GM23338 (cell line): ENCODE measurements at places on chromosomes 5 and 9. TPM values are rescaled to one million over a fixed set of nuclear protein-coding genes. Genes with fewer than 3 reads are reported as not detected.

The NDOR1 gene
- 25.4 and 38.1 TPM in 2 replicates for total RNA-seq

- H3K36me3 ChIP-seq = no peaks in the 10 kb centered on the region
- peak; percentile 65 for DNase-seq
- no peak overlapping the region for H3K27ac ChIP-seq
- no peaks in the 10 kb centered on the region for H3K4me1 ChIP-seq
- no peak overlapping the region for H3K4me3 ChIP-seq
- no peaks in the 10 kb centered on the region for H3K27me3 ChIP-seq
Observed at GRCh38 chr5:9774472-9775079, 144.4 kb upstream of the TAS2R1 start.

The GMCL2 gene
- total RNA-seq = 0.07 and 0.08 TPM in 2 replicates

The MLANA gene
- total RNA-seq = not detected in 2 replicates

DNA sequence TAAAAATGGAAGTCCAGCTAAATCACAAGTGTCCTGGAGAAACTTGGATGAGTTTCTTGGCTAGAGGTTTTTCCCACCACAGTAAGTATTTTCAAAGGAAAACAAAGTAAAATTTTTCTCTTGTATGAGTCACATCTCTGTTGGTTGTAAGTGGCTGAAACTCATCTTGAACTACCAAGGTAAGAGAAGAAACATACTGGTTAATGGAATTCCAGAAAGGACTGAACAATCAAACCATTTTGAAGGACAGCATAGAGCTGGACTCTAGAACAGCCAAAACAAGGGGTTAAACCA lies 102.8 kb upstream of the CDKN2B start:
- no peaks in the 10 kb centered on the region for H3K36me3 ChIP-seq
- peaks cover 5% of the 10 kb centered on the region for H3K4me1 ChIP-seq
- no peak overlapping the region for H3K4me3 ChIP-seq
- no peak for DNase-seq
- no peak overlapping the region for H3K27ac ChIP-seq
- H3K27me3 ChIP-seq = no peaks in the 10 kb centered on the region

GRCh38 chr5:60261732-60262131 lies 368.2 kb upstream of the PDE4D start:
- no peak for DNase-seq
- no peak overlapping the region for H3K4me3 ChIP-seq
- no peaks in the 10 kb centered on the region for H3K4me1 ChIP-seq
- H3K27me3 ChIP-seq = no peaks in the 10 kb centered on the region

The TBC1D2 gene
- 6.8 and 7.7 TPM in 2 replicates for total RNA-seq

DNA sequence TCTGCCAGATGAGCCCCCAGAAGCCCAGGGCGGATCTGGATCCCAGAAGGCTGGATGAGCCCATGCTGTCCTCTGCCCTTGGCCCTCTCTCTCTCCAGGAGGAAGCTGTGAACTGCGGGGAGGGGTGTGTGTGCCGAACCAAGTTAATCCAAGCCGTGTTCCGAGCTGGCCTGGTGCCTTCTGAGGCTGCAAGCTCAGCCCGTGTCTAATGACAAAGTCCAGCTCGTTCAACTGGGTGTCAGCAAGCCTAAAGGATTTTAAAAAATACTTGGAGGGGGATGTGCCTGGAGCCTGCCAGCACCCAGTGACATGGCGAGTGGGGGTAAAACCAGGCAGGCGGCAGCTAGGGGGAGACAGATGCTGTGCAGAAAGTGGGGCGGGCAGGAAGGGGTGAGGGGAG lies 8.0 kb downstream of the STC2 start:
- no peaks in the 10 kb centered on the region for H3K27me3 ChIP-seq
- 0 out of 2 replicates have a peak overlapping the region, but pooled peaks have one; percentile 59 for H3K27ac ChIP-seq
- peaks cover 29% of the 10 kb centered on the region for H3K4me1 ChIP-seq
- DNase-seq = no peak
- no peak overlapping the region for H3K4me3 ChIP-seq
- H3K36me3 ChIP-seq = peaks cover 65% of the 10 kb centered on the region

GRCh38 chr5:128551476-128551875 lies 13.4 kb upstream of the FBN2 start:
- H3K4me1 ChIP-seq = no peaks in the 10 kb centered on the region

The OR1Q1 gene
- not detected in 2 replicates for total RNA-seq

DNA sequence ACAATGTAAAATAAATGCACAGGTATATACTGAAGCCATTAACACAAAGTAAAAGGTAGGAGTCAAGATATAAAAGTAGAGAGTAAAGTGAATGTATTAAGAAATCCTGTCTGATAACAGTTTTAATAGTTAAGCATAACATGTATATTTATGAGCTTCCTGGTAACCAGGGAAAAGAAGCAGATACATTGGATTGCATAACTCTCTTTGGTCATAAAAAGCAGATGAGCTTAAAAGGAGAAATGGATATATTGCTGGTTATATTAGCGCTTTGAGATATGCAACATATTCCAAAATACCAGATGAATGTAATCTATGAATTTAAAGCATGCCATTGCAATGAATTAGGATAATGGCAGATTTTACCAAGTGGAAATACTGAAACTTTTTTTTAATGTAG lies 6.2 kb upstream of the TNFSF8 start:
- no peak overlapping the region for H3K4me3 ChIP-seq
- no peaks in the 10 kb centered on the region for H3K36me3 ChIP-seq
- no peak for DNase-seq
- H3K27ac ChIP-seq = no peak overlapping the region
- peaks cover 79% of the 10 kb centered on the region for H3K27me3 ChIP-seq

- no peak for DNase-seq
- no peaks in the 10 kb centered on the region for H3K27me3 ChIP-seq
- no peak overlapping the region for H3K4me3 ChIP-seq
- H3K27ac ChIP-seq = no peak overlapping the region
- H3K36me3 ChIP-seq = no peaks in the 10 kb centered on the region
Observed at GRCh38 chr5:142621227-142621626, 64.7 kb downstream of the FGF1 start.

DNA sequence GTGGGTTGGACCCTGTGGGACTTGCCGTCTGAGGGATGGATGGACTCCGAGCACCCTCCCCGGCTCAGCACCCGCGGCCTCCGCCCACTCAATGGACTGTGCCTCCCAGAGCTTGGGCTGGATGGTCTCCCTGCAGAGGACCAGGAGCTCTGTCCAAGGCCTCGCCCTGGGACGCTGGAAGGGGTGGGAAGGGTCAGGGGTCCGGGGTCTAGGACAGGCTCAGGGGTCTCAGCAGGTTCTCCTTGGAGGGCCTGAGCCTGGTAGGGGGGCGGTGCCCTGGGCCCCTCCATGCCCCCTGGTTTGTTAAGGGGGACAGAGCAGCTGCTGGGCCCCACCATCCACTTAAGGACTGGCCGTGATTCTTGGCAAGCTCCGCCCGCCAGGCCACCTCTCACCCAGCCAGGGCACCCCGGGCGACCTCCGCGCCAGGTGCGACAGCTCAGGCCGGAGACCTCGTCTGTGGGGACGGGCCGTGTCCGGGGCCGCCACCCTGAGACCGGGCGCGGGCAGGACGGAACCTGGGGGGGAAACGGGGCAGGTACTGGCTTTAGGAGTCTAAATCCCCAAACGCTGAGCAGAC lies 29.2 kb downstream of the EXOC3 start:
- no peaks in the 10 kb centered on the region for H3K4me1 ChIP-seq
- H3K36me3 ChIP-seq = no peaks in the 10 kb centered on the region

DNA sequence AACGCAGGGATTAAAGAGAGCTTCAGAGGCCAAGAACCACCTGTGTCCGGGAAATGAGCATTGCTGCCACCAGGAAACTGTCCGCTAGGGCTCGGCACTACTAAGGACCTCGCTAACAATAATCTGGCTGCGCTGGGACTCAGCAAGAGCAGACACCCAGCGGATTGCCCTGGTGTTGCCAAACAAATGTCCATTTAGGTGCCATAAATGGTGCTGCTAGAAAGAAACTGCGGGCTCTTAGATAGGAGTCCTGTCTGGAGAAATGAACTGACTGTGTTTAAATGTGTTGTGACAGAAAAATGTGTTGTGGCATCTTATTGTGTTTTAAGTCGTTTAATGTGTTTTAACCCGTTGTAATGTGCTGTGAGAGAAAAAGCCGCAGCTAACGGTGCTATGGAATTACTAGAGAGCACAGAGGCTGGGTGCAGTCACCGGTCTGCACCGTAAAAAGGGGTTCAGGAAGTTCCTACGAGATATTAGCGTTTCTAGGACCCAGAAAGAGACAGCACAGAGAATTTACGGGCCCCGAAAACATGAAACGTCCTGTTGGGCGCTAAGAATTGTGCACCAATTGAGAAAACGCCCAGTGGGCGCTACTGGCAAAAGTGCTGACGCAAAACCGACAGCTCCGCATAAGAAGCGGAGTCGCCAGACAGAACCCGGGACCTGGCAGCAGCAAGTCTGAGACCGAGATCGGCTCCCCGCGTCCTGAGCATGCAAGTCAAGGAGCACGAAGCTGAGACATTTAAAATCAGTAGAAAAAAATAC lies 90.6 kb downstream of the ANXA2R start:
- H3K4me3 ChIP-seq = no peak overlapping the region
- H3K27me3 ChIP-seq = peaks cover 22% of the 10 kb centered on the region
- H3K36me3 ChIP-seq = no peaks in the 10 kb centered on the region
- peak; percentile 50 for DNase-seq
- peak overlapping the region; percentile 89 for H3K27ac ChIP-seq

The LOX gene
- 1.2 and 1.8 TPM in 2 replicates for total RNA-seq

- no peak overlapping the region for H3K27ac ChIP-seq
- no peaks in the 10 kb centered on the region for H3K27me3 ChIP-seq
- H3K36me3 ChIP-seq = peaks cover 5% of the 10 kb centered on the region; the same call in 1 of the 2 replicates
- H3K4me3 ChIP-seq = no peak overlapping the region
- peak; percentile 41 for DNase-seq
Observed at GRCh38 chr9:32955655-32956478, 45.6 kb downstream of the APTX start.

GRCh38 chr9:136832581-136832980 lies 9.7 kb upstream of the AJM1 start:
- H3K27me3 ChIP-seq = no peaks in the 10 kb centered on the region
- H3K4me3 ChIP-seq = no peak overlapping the region
- no peaks in the 10 kb centered on the region for H3K36me3 ChIP-seq

- no peaks in the 10 kb centered on the region for H3K27me3 ChIP-seq
- H3K4me1 ChIP-seq = no peaks in the 10 kb centered on the region
- no peak overlapping the region for H3K27ac ChIP-seq
- H3K4me3 ChIP-seq = peak overlapping the region; percentile 85
- DNase-seq = no peak
- no peaks in the 10 kb centered on the region for H3K36me3 ChIP-seq
Observed at GRCh38 chr9:113375057-113376023, 1.4 kb downstream of the HDHD3 start.

DNA sequence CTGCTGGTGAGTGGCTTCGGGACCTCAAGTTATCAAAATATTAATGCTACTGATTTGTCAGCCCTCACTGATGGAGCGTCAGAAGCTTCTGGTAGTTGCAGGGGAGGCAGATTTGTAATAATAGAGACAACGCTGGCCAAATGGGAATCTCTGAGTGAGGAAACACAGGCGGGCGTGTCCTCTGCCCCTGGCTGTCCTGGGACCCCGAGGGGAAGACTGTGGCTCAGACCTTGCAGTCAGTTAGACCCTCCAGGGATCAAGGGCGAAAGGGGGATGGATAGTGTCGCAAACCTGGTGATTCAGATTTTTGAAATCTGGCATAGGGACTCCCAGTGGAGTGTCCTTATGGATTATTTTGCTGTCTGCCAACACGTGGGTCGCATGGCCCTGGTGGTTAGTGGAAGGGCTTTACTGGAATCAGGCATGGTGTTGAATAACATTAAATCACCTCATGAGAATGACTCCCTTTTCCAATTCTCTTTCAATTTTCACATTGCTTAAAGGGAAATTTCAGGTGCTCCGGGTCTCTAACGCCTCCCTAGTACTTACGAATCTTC lies 35.1 kb upstream of the NTNG2 start:
- no peak overlapping the region for H3K4me3 ChIP-seq
- no peak overlapping the region for H3K27ac ChIP-seq
- H3K4me1 ChIP-seq = peaks cover 43% of the 10 kb centered on the region

The ZFP37 gene
- total RNA-seq = 5.0 and 5.6 TPM in 2 replicates

DNA sequence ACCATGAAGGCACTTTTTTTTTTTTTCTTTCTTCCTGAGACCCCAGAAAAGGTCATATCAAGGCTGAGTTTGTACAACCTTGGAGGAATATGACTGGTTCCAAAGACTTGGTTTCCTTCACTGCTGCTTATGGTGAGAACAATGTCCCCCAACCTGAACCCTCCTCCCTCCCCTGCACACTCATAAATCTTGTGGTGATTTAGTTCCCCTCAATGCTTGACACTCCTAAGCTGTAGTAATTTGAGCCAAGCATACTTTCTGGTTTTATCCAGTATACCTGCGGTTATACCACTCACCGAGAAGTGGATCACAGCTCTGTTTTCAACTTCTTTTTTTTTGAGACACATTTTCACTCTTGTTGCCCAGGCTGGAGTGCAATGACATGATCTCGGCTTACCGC lies 149.9 kb upstream of the KLF4 start:
- peaks cover 5% of the 10 kb centered on the region; the same call in 1 of the 2 replicates for H3K36me3 ChIP-seq
- peaks cover 13% of the 10 kb centered on the region; the same call in 1 of the 2 replicates for H3K4me1 ChIP-seq
- H3K27me3 ChIP-seq = peaks cover 17% of the 10 kb centered on the region; the same call in 1 of the 2 replicates
- H3K4me3 ChIP-seq = no peak overlapping the region

- no peak overlapping the region for H3K4me3 ChIP-seq
- no peaks in the 10 kb centered on the region for H3K27me3 ChIP-seq
- H3K27ac ChIP-seq = no peak overlapping the region
- no peak for DNase-seq
- peaks cover 6% of the 10 kb centered on the region; the same call in 1 of the 2 replicates for H3K4me1 ChIP-seq
Observed at GRCh38 chr9:88998503-88998902, 7.2 kb downstream of the S1PR3 start.

GRCh38 chr9:33416996-33417395 lies 14.6 kb upstream of the AQP7 start:
- no peak overlapping the region for H3K4me3 ChIP-seq
- no peaks in the 10 kb centered on the region for H3K27me3 ChIP-seq
- H3K27ac ChIP-seq = no peak overlapping the region
- H3K36me3 ChIP-seq = no peaks in the 10 kb centered on the region
- no peaks in the 10 kb centered on the region for H3K4me1 ChIP-seq

- DNase-seq = peak; percentile 88
- no peaks in the 10 kb centered on the region for H3K36me3 ChIP-seq
- H3K4me1 ChIP-seq = no peaks in the 10 kb centered on the region; the same call in 1 of the 2 replicates
- no peak overlapping the region for H3K4me3 ChIP-seq
- no peaks in the 10 kb centered on the region for H3K27me3 ChIP-seq
Observed at GRCh38 chr5:151298063-151298855, 5.3 kb downstream of the SLC36A3 start.

DNA sequence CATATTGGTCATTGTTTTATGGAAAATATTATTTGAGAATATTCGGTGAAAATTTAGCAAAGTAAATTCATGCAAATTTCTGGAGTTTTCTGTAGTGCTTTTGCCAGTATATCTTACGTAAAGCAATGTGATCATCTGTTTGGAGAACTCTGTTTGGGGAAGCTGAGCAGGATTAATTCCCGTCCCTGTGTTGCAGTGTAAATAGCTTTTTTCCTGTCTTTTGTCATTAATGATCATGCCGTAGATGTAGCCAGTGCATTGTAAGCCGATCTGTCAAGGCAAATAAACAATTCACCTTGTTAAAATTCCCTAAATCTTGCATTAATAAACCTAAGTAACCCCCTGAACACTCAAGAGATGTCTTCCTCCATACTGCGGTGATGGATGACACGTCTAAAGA lies 39.2 kb downstream of the PPIC start:
- H3K36me3 ChIP-seq = no peaks in the 10 kb centered on the region
- peak; percentile 34 for DNase-seq
- H3K4me1 ChIP-seq = peaks cover 28% of the 10 kb centered on the region
- peak overlapping the region; percentile 29 for H3K4me3 ChIP-seq
- peak overlapping the region; percentile 14; the same call in 1 of the 2 replicates for H3K27ac ChIP-seq
